ENCODE measurements at places on chromosomes 2 and 18. TPM values are rescaled to one million over a fixed set of nuclear protein-coding genes. Genes with fewer than 3 reads are reported as not detected.
A peak's percentile ranks its signal among the peaks of the same experiment; 100 is the strongest.

DNA sequence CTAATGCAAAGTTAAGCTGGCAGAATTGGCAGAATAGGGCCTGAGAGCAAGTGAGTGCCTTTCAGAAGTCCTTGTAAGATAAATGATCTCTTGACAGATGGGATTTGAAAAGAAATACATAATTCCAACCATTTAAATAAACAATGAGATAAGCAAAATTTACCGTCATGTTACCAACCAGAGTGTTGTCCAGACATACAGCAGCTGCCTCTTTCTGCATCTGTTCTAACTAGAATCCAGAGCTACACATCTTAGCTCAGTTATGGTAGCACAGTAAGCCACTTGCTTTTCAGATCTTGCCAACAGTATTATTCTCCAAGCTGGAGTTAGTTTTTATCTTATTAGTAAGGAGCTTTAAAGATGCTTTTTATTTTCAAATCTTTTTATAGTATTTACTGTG, 179.6 kb downstream of the BARD1 start:
- no peak overlapping the region for H3K4me3 ChIP-seq
- H3K27ac ChIP-seq: no peak overlapping the region
- DNase-seq: no peak
- no peaks in the 10 kb centered on the region for H3K4me1 ChIP-seq

DNA sequence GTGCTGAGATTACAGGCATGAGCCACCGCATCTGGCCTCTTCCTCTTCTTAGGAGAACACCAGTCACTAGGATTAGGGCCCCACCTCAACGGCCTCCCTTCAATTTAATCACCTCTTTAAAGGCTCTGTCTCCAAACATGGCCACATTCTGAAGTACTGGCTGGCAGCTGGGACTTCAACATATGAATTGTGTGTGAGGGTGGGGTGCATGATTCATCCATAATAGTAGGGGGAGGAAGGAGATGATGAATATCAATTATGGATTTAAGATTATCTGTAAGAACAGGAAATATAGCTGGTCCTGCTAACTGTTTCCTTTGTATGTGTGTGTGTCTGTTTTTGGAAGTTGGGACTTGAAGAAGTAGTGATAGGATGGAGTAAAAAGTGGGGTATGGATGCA, 14.7 kb upstream of the EPG5 start:
- no peaks in the 10 kb centered on the region for H3K36me3 ChIP-seq
- H3K4me1 ChIP-seq: no peaks in the 10 kb centered on the region
- no peak overlapping the region for H3K27ac ChIP-seq

DNA sequence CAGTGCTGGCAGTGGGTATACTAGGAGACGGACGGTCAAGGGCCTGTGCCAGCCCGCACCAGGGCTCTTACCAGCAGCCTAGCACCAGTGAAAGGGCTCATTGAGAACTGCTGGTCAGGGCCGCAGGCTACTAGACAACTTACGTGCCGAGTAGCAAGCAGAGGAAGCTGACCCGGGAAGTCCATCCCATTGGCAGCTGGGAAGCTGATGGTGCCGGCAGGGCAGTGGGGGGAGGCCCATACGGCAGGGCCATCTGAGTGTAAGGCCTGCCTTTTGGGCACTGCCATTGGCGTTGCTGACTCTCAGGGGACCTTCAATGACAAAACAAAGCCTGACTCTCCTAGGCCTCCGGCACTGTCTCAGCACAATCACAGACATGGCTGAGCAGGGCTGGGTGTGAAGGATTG, 20.6 kb downstream of the EFR3B start:
- H3K4me3 ChIP-seq: no peak overlapping the region
- no peak for DNase-seq
- no peaks in the 10 kb centered on the region for H3K27me3 ChIP-seq
- H3K36me3 ChIP-seq: no peaks in the 10 kb centered on the region
- H3K27ac ChIP-seq: peak overlapping the region; percentile 19
- H3K4me1 ChIP-seq: peaks cover 19% of the 10 kb centered on the region

The TYMS gene
- 3.2 TPM for total RNA-seq

- H3K27me3 ChIP-seq: no peaks in the 10 kb centered on the region
- peaks cover 47% of the 10 kb centered on the region for H3K4me1 ChIP-seq
- H3K27ac ChIP-seq: peak overlapping the region; percentile 51
- no peak overlapping the region for H3K4me3 ChIP-seq
Observed at GRCh38 chr2:10285191-10285555, 17.5 kb upstream of the HPCAL1 start.
